ENCODE measurements at places on chromosomes 1 and 21. TPM values are rescaled to one million over a fixed set of nuclear protein-coding genes. Genes with fewer than 3 reads are reported as not detected.

DNA sequence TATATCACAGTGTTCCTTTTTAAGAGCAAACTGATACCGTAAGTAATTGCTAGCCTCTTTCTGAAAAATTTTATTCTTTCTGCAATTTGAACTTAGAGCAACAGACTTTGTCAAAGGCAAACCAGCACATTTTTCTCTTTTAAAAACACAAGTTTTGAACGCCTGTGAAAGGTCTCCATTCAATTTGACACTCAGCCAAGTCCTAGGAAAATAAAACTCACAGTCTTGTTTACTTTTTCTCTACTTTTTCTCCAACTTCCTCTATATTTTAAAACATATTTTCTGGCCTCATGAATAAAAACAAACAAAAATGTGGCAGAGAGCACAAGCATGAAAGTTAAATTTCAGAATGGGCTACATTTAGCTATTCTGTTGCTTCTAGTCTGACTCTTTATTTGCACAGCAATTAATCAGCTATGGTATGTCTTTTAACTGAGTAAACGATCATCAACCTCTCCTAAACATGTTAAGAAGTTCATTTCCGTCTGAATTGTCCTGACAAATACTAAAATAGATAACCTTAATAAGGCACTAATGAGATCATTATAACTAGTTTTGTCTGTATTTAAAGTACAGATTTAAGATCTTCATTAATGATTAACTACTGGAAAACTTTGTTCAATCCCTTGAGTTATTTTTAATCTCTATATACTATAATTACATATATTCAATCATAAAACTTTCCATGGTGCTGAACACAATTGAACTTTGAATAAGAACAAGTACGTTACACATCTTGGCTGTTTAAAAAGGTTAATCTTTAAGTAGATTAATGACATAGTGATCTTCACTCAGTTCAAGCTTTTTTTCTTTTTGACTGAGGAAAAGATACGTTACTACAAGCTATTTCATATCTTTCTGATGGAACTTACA, 550.6 kb downstream of the PTBP2 start:
- DNase-seq, result no peak

- DNase-seq, result peak; percentile 50
Observed at GRCh38 chr1:218345673-218346390, 696 bp downstream of the TGFB2 start.

GRCh38 chr1:235910357-235911299, 43.9 kb upstream of the LYST start:
- peak; percentile 81 for DNase-seq

DNA sequence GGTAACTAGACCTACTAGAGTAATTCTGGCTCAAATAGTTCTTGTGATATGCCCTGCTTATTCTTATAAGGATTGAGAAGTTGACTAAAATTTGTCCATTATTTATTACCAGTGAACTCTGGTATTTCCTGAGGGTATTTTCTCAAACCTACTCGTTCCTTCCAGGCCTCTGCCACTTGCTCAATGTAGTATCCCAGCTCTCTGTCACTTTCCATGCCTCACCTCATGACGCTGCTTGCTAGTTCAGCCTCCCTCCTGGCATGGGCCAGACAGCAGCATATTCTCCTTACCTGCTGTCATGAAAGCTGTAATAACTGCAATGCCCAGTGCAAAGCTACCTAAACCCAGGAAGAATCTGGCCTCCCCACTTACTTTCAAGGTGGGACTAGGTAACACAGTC, 602.9 kb upstream of the ADAMTS5 start:
- DNase-seq, result no peak

DNA sequence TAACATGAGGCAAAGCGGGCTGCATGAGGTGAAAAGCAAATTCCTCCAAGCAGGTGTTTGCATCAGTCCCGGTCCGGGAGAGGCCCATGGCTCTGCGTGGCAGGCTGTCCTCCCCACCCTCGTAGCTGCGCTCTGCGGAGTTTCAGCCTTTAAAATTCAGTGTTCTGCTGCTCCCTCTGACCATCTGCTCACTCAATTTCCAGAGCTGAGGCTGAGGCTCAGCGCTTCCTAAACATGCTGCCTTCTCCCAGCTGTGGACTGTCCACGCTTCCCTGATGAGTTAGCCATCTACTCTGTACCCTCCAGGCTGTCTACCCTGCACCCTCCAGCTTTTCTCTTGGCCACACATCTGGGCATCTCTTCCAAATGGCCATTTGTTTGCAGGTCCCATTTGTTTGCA, 87.7 kb downstream of the KCNJ6 start:
- DNase-seq, result peak; percentile 70

DNA sequence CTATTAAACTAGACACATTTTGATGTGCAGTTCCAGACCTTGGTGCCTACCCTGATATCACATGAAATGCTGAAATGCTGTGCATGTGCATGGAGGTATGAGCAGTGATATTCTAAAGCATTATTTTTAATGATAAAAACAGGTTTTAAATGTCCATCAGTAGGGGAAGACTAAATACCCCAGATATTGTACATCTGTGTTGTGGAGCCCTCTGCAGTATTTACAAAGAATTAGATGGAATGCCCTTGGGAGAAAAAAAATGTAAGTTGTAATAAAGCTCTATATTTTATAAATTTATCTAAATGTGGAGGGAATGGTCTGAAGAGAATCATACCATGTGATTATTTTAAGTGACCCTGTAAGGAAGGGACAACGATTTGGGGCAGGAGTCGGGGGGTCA, 39.1 kb upstream of the IGSF5 start:
- no peak for DNase-seq

GRCh38 chr1:158019171-158019868, 25.9 kb downstream of the KIRREL1 start:
- peak; percentile 60 for DNase-seq

Gene KCNQ4
- 0.61 TPM for total RNA-seq
